ENCODE measurements at places on chromosomes 1 and 21.

DNA sequence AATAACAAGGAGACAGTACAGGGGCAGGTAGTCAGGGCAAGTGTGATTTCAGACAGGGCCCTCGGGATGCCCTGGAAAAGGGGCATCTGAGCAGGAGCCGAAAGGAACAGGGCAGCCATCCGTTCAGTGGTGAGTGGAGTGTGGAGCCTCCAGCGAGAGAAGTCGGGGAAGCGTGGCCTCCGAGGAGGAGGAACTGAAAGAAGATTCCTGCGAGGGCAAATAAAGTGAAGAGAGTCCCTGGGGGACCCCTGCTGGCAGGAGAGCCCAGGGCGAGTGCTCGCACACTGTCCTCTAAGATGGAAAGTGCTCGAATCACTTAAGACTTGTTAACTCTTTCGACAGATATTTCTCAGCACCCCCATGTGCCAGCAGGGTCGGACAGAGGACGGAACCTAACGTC, 3.5 kb upstream of the UTS2 start:
- H3K4me1 ChIP-seq, result peaks cover 53% of the 10 kb centered on the region
- peak overlapping the region; percentile 40 for H3K27ac ChIP-seq
- DNase-seq, result peak; percentile 18
- H3K27me3 ChIP-seq, result no peaks in the 10 kb centered on the region

- H3K4me3 ChIP-seq, result no peak overlapping the region
- no peaks in the 10 kb centered on the region for H3K4me1 ChIP-seq
- H3K27ac ChIP-seq, result no peak overlapping the region
- no peaks in the 10 kb centered on the region for H3K36me3 ChIP-seq
Measured at GRCh38 chr1:5432436-5432835, 559.8 kb downstream of the NPHP4 start.

DNA sequence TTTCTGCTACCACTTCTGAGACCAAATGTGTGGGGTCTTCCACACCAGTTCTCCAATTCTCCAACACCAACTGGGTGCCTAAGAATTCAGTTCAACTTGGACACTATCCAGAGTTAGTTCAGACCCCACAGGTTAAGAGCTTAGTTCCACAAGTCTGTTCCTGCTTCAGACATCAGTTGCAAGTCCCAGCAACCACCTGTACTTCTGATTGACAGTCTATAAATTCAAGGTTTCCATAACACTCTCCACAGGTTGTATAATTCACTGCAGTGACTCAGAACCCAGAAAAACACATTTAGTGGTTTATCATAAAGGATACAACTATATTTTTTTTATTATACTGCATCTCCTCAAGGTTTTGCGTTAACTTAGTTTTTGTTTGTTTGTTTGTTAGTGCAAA, 18.7 kb downstream of the AK5 start:
- no peak for DNase-seq
- H3K36me3 ChIP-seq, result no peaks in the 10 kb centered on the region
- H3K4me1 ChIP-seq, result no peaks in the 10 kb centered on the region
- H3K27me3 ChIP-seq, result peaks cover 13% of the 10 kb centered on the region
- H3K27ac ChIP-seq, result no peak overlapping the region

GRCh38 chr1:173405834-173406233, 71.3 kb upstream of the PRDX6 start:
- DNase-seq, result no peak
- H3K4me3 ChIP-seq, result no peak overlapping the region
- H3K4me1 ChIP-seq, result no peaks in the 10 kb centered on the region

DNA sequence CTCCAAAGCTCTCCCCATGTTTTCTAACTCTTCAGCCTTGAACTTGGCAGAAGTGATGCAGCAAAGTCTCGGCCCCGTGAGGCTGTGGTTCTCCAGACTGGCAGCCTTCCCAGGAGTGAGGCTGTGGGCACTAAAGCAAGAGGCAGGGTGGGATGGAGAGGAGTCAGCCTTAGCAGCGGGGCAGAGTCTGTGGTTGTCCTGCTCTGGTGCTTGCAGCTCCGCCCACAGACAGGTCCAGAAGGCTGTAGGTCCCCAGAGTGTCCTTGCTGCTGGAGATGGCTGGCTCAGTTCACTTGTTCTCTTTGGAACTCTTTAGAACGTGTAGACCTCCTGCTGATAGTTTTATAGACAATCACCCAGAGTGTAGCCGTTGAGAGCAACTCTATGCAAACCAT, 142.6 kb downstream of the AJAP1 start:
- H3K27ac ChIP-seq, result no peak overlapping the region
- no peaks in the 10 kb centered on the region for H3K4me1 ChIP-seq
- no peak overlapping the region for H3K4me3 ChIP-seq
- no peaks in the 10 kb centered on the region for H3K36me3 ChIP-seq
- DNase-seq, result no peak

DNA sequence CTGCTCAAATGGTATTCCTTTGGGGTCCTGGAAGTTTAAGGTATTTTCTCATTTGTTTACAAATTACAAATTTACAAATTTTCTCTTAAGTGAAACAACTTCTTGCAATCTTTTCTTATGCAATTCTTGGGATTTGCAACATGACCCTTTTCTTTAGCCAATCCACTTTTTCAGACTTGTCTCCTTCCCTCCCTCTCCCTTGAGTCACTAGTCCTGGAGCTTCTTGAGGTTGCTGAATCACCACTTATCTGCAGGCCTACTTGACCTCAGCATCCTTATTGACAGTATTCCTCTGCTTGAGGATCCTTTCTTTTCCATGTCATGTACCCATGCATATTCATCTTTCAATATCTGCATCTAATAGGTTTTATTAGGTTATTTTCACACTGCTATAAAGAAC, 302.8 kb upstream of the ADAMTS5 start:
- no peak overlapping the region for H3K4me3 ChIP-seq
- no peaks in the 10 kb centered on the region for H3K27me3 ChIP-seq
- no peak overlapping the region for H3K27ac ChIP-seq
- no peaks in the 10 kb centered on the region for H3K4me1 ChIP-seq
- no peaks in the 10 kb centered on the region for H3K36me3 ChIP-seq

GRCh38 chr1:44407430-44408211, 2.6 kb downstream of the RNF220 start:
- peaks cover 52% of the 10 kb centered on the region for H3K27me3 ChIP-seq
- H3K36me3 ChIP-seq, result no peaks in the 10 kb centered on the region
- H3K27ac ChIP-seq, result no peak overlapping the region

GRCh38 chr1:230171356-230172015, 104.4 kb downstream of the GALNT2 start:
- H3K27me3 ChIP-seq, result no peaks in the 10 kb centered on the region
- no peaks in the 10 kb centered on the region for H3K36me3 ChIP-seq
- peaks cover 52% of the 10 kb centered on the region for H3K4me1 ChIP-seq
- DNase-seq, result no peak
- H3K4me3 ChIP-seq, result no peak overlapping the region

GRCh38 chr1:151135433-151136385, 10.7 kb downstream of the SEMA6C start:
- H3K36me3 ChIP-seq, result no peaks in the 10 kb centered on the region
- no peaks in the 10 kb centered on the region for H3K4me1 ChIP-seq
- no peak overlapping the region for H3K4me3 ChIP-seq
- H3K27me3 ChIP-seq, result no peaks in the 10 kb centered on the region
- no peak for DNase-seq
- no peak overlapping the region for H3K27ac ChIP-seq

DNA sequence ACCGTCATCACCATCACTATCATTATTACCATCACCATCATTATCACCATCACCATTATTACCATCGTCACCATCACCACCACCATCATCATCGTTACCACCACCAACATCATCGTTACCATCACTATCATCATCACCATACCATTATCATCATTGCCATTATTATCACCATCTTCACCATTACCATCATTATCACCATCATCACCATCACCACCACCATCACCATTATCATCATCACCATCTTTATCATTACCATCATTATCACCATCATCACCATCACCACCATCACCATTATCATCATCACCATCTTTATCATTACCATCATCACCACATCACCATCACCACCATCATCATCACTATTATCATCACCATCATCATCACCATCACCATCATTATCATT, 112.9 kb downstream of the AJAP1 start:
- no peaks in the 10 kb centered on the region for H3K4me1 ChIP-seq
- DNase-seq, result no peak
- H3K27ac ChIP-seq, result no peak overlapping the region
- H3K36me3 ChIP-seq, result no peaks in the 10 kb centered on the region
- no peaks in the 10 kb centered on the region for H3K27me3 ChIP-seq

GRCh38 chr21:8988696-8989095, 1532.7 kb upstream of the TPTE start:
- no peaks in the 10 kb centered on the region for H3K36me3 ChIP-seq
- no peak overlapping the region for H3K4me3 ChIP-seq
- no peak for DNase-seq
- H3K27ac ChIP-seq, result no peak overlapping the region

GRCh38 chr1:80384959-80385358, 1378.4 kb upstream of the ADGRL4 start:
- no peaks in the 10 kb centered on the region for H3K36me3 ChIP-seq
- H3K4me3 ChIP-seq, result no peak overlapping the region
- H3K4me1 ChIP-seq, result no peaks in the 10 kb centered on the region
- no peaks in the 10 kb centered on the region for H3K27me3 ChIP-seq

GRCh38 chr1:54547601-54548388, at the start of gene ACOT11:
ACOT11 (plus strand) TSS chr1:54548228; CDS start chr1:54548310, 82 bp downstream.
- H3K4me1 ChIP-seq, result peaks cover 18% of the 10 kb centered on the region
- no peak within 1 kb of the TSS for H3K4me3 ChIP-seq
- H3K27ac ChIP-seq, result peak within 1 kb of the TSS; percentile 43
- peak; percentile 67 for DNase-seq
- H3K36me3 ChIP-seq, result no peaks in the 10 kb centered on the region
- no peaks in the 10 kb centered on the region for H3K27me3 ChIP-seq

DNA sequence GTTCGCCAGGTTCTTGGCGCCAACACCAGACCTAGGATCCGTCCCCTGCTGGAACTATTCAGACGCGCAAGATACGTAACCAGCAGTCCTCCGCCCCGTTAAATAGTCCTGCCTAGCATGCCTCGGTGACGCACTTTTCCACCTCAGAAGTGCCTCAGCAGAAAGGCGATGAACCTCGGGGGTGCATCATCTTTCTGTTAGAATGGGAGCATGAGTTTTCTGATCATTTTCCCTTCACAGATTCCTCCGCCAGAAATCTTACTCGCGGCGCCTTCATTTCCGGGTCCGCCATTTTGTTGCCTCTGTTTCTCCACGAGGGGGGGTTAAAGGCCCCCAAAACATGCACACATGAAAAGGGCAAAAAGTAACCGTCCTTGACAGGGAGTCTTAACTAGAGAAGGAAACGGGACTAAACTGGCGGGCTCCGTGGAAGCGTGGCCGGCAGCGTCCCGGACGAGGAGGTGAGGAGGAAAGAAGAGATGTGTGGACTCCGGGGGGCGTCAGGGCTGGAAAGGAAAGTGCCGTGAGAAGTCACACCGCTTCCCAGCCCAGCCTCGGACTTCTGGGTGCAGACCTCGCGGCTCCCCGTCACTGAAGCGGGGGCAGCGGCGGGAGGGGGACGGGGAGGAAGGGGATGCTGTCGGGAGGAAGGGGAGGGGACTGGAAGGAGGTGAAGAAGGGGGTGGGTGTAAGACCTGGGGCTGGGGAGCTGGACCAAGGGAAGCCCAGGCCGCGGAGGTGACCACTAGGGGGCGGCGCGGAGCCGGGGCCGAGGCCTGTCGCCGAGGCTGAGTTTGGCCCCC, at the start of gene GABPB2:
Gene GABPB2, plus strand, starts transcription at position 288 of the 803 bp plus-strand sequence. CDS start 17,429 bp downstream, outside the sequence.
- H3K27me3 ChIP-seq, result no peaks in the 10 kb centered on the region
- peaks cover 35% of the 10 kb centered on the region for H3K36me3 ChIP-seq
- H3K27ac ChIP-seq, result peak within 1 kb of the TSS; percentile 94
- H3K4me1 ChIP-seq, result peaks cover 8% of the 10 kb centered on the region
- peak; percentile 96 for DNase-seq

GRCh38 chr1:226004396-226004795, 5.3 kb upstream of the SDE2 start:
- H3K36me3 ChIP-seq, result no peaks in the 10 kb centered on the region
- no peak overlapping the region for H3K4me3 ChIP-seq
- peaks cover 21% of the 10 kb centered on the region for H3K4me1 ChIP-seq

Measured in A673 (cell line).